Stimulated activated naive CD4-positive, alpha-beta T cell (primary cell): ENCODE measurements at places on chromosomes 13 and 19.

- no peak for DNase-seq
Observed at GRCh38 chr19:14577885-14578427, 4.9 kb upstream of the CLEC17A start.

DNA sequence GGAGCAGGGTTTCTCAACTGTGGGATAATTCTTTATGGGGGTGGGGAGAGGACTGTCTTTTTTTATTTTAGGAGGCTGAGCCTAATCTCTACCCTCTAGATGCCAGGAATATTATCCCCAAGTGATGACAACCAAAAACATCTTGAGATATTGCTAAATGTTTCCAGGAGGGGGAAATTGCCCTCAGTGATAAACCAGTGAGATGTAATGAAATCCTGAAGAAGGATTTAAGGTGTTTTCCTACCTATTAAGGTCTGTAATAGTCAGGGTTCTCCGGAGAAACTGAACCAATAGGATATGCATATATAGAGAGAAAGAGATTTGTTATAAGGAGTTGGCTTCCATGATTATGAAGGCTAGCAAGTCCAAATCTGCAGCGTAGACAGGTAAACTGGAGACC, 208.3 kb upstream of the MIR17HG start:
- DNase-seq = no peak

- DNase-seq = no peak
Observed at GRCh38 chr19:45117671-45118070, 24.7 kb downstream of the PPP1R37 start.

DNA sequence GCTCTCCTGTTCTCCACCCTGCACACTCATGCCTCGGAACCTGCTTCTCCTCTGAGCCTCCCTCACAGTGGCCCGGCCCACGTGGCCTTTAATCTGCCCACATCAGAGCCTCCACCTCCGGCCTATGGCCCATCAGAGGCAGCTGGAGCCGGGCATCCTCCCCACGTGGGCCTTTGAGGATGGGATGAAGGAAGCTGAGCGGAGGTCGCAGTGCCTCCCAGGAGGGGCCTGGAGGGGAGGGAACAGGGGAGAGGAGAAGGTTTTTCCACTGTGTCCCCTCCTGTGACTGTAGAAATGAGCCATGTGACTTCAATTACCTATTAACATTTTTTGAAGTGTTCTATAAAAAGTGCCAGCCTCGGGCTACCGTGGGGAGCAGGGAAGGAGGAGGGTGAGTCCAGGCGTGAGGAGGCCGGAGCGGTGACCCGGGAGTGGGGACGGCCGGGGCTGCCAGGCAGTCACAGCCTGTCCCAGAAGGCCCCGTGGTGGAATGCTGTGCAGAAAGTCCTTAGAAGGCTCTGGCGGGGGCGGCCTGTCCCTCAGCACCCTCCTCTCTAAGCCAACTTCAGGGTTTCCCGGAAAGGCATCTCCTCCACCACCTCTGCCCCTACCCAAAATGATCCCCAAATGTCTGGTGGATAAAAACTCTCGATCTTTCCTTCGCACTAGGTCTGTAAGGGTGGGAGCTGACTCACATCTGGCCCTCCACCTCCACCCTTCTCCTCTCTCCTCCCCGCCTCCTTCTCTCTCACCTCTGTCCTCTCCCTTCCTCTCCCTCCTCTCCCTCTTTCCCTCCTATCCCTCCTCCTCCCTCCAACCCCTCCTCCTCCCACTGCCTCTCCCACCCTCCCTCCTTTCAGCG, 24.8 kb upstream of the SLC1A5 start:
- no peak for DNase-seq

DNA sequence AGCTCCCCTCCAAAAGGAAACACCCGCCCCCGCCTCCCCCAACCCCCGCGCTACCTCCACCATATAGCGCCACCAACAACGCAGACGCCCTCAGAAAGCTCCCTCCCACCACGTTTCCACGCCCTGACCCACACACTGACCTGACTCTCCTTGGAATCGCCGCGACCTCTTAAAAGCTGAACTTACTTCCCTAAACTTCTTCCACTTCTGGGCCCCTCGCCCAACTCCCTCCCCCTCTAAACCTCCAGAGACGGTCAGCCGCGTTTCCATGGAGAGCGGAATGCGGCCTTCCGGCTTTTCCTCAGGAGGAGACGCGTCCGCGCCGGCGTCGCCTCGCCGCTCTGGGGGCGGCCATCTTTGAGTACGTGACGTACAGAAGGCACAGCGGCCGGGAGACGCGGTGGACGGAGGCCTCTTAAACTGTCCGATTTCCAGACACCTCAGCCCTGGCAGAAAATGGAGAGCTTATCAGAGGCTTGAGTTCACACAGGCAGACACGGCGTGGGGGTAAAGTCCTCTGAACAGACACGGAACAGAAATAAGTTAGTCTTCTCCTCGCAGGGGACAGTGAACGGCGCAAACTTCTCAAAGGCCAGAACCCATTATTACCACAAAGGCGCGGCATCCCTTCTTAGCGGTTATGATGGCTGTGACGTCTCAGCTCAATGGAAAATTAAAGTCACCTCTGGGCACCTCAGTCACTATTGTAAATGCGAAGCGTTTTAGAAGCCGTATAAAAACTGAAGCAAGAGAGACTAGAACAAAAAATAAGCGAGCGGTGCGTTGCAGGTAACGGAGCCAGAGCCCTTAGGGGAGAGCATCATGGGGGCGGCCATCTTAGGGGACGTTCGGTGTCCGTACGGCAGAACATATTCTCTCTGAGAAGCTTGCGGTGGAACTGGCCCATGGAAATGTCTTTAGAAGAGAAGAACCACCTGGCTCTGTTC, at the start of gene ZNF432:
Gene ZNF432 (minus strand): TSS at position 284 of the 947 bp plus-strand sequence. CDS start 1,970 bp downstream, outside the sequence.
- peak; percentile 77 for DNase-seq

DNA sequence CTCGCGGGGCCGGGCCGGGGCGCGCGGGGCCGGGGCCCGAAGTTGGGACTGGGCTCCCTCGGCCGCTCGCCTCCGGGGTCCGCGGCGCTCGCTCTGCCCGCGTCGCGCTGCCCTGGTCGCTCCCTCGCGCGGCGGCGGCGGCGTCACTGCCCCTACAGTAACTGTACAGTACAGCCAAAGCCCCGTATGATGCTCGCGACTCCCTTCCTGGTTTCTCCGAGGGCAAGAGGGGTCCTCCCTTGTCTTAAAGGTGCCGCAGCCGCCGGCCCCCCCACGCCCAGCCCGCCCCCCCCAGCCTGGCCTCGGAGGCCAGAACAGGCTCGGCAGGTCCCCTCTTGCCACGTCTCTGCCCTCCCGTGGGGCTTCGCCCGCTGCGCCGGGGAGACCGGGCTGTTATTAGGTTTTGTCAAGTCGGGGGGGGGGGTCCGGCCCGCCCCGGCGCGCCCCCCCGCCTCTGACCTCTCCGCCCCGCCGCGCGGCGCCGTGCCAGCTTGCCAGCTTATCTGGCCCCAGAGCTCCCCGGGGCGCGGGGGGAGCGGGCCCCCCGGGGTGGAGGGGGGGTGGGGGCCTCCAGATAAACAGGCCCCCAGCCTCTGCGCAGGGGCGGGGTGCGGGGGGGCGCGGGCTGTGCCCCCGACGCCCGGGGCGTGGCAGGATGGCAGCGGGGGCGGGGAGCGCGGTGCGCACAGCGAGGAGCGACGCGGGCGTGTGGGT, at the start of gene ZBTB7A:
Gene ZBTB7A (minus strand): TSS at position 218 of the 714 bp plus-strand sequence. CDS start 11,667 bp downstream, outside the sequence.
- DNase-seq = peak; percentile 76

- DNase-seq = no peak
Observed at GRCh38 chr13:102799426-102800144, 666 bp downstream of the BIVM start.

DNA sequence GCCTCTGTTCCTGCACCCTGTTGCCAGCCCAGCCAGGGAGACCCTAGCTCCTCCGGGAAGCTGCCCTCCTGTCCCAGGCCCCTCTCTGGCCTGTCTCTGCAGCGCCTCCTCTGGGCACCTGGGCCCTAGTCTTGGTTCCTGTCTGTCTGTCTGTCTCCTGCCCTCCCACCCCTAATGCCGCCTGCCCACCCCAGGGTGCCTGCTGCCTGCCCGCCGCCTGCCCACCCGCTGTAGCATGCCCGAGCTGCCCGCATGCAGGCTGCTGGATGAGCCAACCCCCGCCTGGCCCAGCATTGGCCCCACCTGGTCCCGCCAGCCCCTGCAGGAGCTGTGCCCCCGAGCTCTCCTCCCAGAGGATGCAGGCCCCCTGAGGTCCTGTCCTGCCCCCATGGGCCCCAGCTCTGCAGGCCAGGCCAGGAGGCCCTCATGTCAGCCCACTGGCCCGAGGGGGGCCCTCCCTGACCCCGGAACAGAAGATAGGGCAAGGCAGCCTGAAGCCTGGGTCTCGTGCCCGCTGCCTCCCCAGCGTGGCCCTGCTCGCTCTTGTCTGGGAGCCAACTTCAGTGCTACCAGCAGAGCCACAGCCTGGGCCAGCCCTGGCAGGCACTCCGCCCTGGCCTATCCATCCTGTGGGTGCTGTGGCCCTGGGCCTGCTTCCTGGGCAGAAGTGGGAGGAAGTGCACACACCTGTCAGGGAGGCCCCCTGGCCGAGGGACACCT, 5.2 kb downstream of the MAP2K7 start:
- DNase-seq = no peak

DNA sequence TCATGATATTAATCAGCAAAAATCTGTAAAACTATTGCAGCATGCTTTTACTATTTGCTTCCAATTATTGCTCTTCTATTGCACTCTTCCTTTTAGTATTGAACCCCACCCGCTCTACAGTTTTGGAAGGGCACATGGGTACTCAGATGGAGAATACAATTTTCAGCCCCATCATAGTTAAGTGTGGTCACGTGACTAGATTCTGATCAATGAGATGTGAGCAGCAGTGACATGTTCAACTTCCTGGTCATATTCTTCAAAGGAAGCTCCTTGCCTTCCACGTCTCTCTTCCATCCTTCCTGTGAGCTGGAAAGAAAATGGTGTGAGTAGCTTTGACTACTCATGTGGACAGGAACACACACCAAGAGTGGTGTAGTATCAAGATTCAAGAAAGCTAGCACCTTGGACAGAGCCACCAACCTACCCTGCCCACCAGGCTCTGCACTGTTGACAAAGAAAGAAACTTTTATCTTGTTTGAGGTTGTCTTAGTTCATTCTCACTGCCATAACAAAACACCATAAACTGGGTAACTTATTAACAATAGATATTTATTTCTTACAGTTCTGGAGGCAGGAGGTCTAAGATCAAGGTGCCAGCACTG, 3.8 kb upstream of the FGF14 start:
- DNase-seq = no peak

DNA sequence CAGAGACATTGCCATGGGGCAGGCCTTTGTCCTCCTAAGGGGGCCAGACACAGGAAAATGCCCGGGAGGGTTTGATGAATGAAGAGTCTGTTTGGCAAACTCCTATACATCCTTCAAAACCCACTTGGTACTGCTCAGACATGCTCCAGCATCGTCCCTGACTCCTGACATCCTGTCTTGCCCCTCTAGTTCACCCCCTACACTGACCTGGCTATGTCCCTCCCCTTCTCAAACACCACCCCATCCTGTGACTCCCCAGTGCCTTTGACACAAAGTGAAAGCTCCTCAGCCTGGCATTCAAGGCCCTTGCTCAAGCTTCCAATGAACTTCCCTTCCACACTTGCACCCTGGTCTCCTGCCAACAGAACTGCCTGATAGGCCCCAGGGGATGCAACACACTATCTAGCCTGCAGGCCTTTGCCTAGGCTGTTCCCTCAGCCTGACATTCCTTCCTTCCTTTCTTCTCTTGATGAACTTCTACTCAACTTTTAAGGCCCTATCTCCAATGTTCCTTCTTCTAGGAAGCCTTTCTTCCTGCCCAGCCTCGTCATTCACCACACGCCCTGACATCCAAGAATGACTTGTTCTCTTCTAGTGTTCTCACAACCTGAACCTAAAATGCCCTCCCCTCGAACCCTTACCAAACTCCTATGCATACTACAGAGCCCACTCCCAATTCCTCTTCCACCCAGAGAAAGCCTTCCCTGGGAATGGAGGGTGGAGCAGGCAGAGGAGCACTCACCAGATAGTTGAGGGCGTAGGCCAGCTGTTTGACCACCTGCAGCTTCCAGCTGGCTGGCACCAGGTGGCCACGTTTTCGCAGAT, 12.4 kb downstream of the JAK3 start:
- no peak for DNase-seq

- no peak for DNase-seq
Observed at GRCh38 chr19:3409346-3410064, 43.1 kb downstream of the NFIC start.

GRCh38 chr13:113048766-113049165, 56.8 kb upstream of the F7 start:
- no peak for DNase-seq

DNA sequence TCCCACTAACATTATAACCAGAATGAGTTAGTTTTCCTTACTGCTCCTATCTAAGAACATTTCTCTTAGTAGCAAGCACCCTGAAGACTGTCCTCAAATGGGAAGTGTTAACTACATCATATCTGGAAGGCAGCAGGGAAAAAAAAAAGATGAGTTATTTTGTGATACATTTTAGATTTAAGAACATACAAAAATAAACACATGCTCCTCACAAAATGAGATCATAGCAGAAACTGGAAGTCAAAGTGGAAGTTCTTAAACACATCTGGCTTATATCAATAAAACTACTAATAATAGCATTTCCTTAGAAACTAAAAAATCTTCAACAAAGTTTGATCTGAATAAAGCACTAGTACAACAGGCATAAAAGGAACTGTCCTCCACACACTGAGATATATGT, 70.4 kb downstream of the SLITRK6 start:
- DNase-seq = no peak

- DNase-seq = no peak
Observed at GRCh38 chr13:114089751-114090400, 42.5 kb downstream of the RASA3 start.

DNA sequence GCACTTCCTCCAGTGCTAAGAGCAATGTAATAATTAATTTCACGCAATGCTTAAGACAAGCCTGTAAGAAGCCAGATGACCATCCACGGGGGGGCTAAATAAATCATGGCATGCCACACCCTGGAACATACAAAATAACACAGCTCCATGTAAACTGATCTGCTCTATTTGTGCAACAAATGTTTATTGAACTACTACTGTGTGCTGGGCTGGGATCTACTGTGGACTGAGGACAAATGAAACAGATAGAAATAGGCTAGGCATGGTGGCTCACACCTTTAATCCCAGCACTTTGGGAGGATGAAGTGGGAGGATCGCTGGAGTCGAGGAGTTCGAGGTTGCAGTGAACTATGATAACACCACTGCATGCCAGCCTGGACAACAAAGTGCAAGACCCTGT, 21.3 kb downstream of the TGFB1 start:
- DNase-seq = no peak

- DNase-seq = no peak
Observed at GRCh38 chr13:112519517-112520060, 68.4 kb downstream of the TUBGCP3 start.

GRCh38 chr13:27774651-27775050, 17.6 kb upstream of the GSX1 start:
- DNase-seq = no peak

GRCh38 chr19:29001141-29001581, 211.8 kb downstream of the UQCRFS1 start:
- DNase-seq = no peak

- no peak for DNase-seq
Observed at GRCh38 chr13:64617231-64617630, 2612.9 kb downstream of the PCDH9 start.
